NCI-H1694 treated with DMSO at 0.1 percent for 48 hours (cell line): ENCODE measurements at places on chromosomes 12 and 14.

DNA sequence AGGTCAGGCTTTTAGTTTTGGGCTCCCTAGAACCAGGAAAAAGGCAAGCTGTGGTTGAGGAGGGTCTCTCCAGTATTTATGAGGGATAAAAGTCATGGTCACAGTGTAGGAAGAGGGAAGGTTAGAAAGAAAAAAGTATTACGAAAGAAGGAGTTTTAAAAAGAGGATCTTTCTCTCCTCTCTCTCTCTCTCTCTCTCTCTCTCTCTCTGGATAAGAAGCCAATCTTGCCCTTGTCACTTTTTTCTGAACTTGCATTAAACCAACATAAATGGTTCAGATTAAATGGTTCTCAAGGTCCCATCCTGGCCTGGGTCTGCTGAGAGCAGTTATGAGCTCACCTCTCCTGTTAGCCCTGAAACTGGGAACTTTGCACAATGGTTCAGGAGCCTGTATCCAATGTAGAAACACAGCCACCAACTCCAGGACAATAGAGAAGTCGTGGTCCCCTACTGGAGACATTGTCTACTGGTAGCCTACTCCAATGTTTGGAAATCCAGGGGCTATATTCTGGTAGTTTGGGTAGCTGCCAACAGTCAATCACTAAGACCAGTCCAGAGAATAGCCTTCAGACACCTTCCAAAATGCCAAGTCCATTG is 131.9 kb downstream of the DAD1 start:
- no peak for DNase-seq

DNA sequence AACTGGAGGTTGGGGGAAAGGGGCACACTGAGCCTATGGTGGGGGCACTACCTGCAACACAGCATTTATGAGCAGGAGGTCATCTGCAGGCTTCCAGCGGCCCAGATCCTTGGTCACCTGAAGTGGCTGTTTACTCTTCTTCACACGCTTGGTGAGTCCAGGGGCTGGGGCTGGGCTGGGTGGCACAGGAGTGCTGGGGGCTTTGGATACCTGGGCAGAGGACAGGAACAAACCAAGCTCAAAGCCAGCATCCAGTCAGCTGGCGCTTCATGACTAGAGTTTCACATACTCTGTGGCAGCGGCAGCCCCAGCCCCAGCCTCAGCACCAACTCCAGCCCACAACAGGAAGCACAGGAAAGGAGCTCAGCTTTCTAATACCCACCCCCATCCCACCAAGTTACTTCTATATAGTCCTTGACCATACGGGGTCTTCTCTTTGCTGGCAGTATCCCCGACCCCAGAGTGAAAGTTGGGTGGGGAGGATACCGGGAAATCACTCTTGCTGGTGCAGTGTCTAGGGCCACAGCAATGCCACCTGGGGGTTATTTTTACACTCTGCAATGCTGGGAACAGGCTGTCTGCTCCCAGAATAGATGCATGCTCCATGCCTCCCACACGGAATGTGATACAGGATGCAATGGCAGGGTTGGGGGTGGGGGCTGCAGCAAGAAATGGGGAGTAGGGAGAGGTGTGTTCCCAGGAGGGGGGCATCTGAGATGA is 3.1 kb downstream of the MCRS1 start:
- DNase-seq, result no peak

DNA sequence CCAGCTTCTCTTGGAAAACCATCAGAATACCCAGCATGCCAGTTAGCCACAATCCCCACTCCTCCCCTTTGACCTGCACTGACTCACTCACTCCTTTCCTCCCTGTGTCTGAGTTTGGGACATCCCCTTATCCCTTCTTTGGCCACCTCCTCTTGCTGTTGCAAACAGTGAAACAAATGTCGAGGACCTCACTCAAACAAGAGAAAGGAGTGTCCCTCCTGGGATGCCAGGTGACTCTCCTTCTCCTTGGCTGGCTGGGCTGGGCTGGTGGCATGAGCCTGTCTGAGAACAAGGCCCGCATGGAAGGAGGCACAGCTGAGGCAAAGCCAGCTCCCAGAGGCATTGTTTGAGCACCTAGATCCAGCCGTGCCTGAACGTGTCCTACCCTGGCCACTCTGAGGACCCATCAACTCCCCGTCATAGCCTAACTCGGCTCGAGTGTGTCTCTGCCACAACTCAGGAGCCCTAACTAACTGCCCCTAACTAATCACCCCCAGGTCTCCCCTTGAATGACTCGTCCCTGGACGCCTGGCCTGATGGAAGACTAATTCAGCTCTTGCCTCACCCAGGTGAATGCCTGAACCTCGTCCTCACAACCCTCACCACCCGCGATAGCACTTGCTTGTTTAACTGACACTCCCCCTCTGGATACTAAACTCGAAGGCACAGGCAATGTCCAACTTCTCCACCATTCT is 43.0 kb downstream of the NCOR2 start:
- no peak for DNase-seq

- DNase-seq, result no peak
These were observed 178.6 kb downstream of the DPF3 start for GRCh38 chr14:72715215-72715849.

GRCh38 chr14:63192085-63192484 is 12.2 kb upstream of the RHOJ start:
- no peak for DNase-seq

- no peak for DNase-seq
These were observed 1.5 kb downstream of the CHD4 start for GRCh38 chr12:6605421-6606330.

DNA sequence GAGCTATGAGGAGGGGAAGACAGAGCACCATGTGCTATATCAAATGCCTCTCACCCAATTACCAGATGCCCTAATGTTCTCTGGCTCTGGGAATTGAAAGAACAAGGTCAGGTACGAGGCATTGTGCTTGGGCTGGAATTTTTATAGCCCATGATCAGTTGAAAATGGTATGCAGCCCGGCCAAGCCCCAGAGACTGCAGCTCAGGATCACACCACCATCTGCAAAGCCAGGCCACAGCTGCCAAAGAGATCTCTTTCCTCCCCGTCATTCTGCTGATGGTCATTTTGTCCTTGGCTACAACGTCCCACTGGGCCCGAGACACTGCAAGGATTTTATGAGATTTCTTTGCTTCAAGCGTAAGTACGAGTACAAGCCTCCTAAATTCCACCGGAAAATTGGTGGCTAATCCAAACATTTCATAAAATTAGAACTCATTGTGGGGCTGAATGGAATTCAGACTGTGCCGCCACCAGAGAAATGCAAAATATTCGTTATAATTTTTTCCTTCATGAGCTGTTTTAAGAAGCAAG is 15.1 kb downstream of the NUAK1 start:
- DNase-seq, result no peak

DNA sequence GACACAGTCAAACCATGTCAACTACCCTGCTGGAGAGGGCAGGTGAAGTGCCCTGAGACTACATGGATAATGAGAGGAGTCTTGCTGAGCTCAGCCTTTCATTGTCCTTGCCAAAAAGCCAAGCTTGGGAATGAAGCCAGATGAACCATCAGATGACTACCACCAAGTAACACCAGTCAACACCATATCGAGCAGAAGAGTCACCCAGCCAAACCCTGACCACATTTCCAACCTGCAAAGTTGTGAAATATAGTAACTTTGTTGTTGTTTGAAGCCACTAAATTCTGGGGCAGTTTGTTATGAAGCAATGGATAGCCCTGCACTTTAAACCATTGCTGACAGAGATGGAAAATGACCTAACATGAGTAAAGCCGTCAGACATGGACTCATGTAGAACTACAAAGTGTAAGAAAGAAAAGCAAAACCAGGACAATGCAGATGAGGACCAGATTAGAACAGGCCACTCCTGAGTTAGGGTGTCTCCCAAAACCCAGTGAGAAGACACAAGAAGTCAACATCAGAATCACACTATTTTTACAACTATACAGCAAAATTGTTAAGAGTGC is 12.5 kb upstream of the CRADD start:
- no peak for DNase-seq

- DNase-seq, result no peak
These were observed 22.2 kb upstream of the DIP2B start for GRCh38 chr12:50482571-50482970.

GRCh38 chr12:28369483-28369882 is 179.2 kb downstream of the CCDC91 start:
- DNase-seq, result no peak

GRCh38 chr12:124422142-124422569 is 127.3 kb downstream of the RFLNA start:
- DNase-seq, result no peak

DNA sequence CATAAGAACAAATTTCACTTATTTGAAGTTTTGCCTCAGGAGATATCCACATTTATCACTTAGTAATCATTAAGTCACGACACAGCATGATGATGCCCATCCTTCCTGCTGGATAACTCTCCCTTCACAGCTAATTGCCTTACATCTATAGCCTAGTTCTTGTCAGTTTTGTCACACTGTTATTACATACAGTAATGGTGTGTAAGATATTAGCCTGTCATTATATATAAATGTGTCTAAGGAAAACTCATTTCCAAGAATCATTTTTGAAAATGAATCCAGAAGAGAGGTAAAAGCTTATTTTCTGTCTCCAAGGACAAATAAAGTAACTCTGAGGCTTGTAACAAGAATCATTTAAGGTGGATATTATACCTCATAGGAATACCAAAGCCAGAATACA is 193.2 kb upstream of the ARID2 start:
- DNase-seq, result no peak

DNA sequence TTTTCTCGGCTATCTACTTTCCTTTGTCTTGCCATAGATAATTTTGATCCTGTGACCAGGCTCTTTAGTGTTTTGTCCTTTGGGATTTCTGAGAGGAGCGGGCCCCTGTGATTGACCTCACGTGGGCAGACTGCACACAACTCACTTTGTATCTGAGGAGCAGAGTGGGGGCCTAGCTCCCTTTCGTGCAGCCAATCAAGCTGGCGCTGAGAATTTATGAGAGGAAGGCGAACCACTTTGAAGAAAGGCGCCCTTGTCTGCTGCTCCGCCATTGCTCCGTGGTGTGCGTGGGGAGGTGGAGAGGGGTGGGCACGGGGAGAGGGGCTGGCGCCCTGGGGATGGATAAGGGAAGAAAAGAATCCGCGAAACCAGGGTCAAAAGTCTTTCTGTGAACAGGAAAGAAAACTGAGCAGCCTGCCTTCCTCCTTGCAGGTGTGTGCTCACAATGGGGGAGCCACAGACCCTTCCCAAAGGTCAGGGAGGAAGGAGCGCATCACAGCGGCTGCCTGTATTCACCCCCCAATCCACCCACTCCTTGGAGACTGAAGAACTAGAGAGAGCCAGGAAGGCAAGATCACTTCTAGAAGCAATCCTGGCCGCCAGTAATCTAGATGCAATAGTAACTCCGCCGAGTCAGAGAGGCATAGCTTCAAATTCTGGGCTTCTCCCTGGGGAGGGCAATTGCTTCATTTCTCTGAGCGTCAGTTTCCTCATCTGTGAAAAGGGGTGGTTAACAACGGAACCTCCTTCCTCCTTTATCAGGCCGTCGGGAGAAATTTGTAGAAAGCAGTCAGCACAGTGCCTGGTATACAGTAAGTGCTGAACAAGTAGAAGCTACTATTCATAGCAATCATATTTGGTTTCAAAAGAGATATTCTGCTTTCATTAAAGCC is 24.9 kb upstream of the MED13L start:
- no peak for DNase-seq

GRCh38 chr12:6917491-6918231 is 3.3 kb downstream of the ENO2 start:
- no peak for DNase-seq

GRCh38 chr14:69750495-69750894 is 16.4 kb upstream of the SRSF5 start:
- DNase-seq, result no peak

GRCh38 chr12:32917094-32917611 is 20.6 kb upstream of the PKP2 start:
- no peak for DNase-seq

- no peak for DNase-seq
These were observed 205.4 kb downstream of the EPS8 start for GRCh38 chr12:15583804-15584203.

DNA sequence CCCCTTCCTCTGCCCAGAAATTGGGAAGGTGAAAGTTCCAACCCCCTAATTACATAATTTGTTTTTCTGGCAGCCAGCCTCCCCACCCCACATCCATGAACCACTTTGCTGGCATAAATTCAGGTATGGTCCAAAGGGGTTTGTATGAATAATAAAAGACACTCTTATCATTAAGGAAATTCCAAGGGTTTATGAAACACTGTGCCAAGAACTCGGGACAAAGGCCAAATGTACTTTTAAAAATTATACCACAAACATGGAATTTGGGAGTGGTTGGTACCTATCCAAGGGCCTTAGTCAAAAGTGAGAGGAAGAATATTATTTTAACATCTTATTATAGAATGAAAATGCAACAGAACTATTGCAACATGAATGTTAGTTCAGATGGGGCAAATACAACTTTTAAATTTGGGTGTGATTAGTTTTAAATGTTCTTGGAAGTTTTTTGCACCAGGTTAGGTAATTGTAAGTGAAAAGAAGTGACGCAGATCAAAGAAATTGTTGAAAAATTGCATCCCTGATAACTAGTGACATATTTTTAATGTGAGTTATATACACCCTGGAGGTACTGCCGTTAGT is 217.8 kb downstream of the TMEM117 start:
- no peak for DNase-seq

DNA sequence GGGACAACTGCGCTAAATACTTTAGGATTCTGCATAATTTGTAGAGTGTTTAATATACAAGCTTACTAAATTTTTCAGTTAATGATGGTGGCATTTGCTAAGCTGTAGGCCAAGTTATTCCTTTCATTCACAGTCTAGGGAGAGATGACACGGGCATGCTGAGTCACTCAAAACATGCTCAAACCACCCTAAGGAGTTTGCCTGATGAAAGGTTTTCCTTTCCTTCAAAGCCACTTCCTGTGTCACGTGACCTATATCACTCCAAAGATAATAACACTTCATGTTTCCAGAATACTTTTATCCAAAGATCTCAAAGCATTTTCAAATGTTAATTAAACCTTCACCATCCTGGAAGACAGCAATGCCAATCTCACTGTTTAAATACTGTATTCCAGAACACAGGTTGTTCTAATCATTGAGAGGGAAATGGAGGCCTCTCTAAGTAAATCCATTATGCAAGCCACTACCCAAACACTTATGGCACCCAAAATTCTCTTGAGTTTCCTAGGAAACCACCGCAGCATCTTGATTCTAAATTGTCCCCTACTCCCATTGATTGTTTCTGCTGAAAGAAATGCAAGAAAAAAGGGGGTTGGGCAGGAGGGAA is 207.0 kb upstream of the CDKN3 start:
- no peak for DNase-seq

DNA sequence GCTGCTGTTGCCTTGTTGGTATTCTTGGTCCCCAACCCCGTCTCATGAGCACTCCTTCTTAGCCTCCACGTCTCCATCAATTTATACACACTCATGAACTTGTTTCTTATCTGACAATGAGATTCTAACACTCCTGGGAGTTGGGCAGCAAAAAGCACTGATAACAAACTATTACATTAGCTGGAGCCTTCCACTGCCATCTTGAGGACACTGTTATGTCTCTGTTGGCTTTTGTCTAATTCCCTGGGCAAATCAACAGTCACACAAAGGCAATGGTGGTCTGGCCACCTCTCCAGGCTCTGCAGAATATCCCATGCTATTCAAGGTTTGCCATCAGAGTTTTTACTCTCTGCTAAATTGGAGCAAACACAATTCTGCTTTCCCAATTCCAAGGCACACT is 117.8 kb upstream of the COCH start:
- no peak for DNase-seq
